Small intestine (tissue), 16 donors: ENCODE measurements at places on chromosomes 11 and 22.

DNA sequence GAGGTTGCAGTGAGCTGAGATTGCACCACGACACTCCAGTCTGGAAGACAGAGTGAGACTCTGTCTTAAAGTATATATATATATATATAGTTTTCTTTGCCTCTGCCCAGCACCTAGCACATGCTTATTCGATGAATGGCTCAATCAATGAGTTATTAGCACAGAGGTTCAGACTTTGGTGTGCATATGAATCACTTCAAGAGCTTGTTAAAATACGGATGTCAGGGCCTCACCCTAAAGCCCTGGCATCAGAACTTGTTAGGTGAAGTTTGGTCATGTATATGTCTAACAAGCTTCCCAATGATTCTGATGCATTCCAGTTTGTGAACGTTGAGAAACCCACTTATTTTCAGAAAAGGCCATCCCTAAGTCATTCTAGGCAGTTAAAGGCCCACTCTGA, 21.8 kb upstream of the TMEM86A start:
- DNase-seq = no peak

DNA sequence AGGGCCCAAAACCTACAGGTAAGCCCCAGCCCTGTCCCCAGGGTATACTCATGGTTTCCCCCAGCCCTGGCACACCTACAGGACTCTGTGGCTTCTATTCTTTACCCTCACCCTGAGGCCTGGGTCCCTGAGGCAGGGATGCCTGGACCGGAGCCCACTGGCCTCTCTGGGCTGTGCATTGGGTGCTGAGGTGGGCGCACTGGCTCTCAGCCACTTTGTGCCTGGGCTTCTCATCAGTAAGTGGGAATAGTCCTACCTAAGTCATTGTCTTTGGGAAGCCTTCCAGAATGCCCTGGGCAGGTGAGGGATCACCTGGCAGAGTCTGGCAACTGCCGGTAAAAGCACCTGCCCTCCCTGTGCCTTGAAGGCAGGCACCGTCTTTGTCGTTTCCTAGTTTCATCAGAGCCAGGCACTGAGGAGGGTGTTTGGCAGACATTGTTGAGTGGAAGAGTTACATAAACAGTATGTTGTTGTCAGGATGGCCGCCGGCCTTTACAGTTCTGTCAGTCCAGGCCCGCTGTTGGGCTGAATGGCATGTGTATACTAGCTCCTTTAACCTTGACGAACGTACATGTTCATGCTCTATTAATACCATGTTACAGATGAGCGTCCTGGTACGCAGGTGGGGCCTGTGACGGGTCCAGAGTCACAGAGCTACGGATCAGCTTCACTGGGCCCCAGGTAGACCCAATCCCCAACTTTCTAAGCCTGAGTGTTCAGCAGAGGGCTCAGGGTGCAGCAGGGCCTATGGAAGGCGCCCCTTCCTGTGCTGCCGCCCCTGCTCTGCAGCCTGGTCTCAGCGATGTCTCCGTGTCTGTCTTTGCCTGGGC, 23.0 kb downstream of the SHANK3 start:
- no peak for DNase-seq

DNA sequence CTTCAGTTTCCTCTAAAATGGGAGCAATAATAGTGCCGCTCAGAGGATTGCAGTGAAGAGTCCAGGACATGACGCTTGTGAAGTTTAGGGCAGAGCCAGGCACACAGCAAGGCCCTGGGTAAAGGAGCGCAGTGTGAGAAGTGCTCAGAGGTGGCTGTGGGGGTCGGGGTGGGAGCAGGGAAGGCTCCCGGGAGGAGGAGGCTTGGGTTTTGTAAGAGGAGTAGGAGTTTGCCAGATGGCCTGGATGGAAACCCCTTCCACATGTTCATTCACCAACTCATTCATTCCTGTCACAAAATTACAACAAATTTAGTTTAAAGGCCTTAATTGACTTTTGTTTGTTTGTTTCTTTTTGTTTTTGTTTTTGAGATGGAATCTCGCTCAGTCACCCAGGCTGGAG, 17.0 kb downstream of the CRYBB2 start:
- DNase-seq = no peak

DNA sequence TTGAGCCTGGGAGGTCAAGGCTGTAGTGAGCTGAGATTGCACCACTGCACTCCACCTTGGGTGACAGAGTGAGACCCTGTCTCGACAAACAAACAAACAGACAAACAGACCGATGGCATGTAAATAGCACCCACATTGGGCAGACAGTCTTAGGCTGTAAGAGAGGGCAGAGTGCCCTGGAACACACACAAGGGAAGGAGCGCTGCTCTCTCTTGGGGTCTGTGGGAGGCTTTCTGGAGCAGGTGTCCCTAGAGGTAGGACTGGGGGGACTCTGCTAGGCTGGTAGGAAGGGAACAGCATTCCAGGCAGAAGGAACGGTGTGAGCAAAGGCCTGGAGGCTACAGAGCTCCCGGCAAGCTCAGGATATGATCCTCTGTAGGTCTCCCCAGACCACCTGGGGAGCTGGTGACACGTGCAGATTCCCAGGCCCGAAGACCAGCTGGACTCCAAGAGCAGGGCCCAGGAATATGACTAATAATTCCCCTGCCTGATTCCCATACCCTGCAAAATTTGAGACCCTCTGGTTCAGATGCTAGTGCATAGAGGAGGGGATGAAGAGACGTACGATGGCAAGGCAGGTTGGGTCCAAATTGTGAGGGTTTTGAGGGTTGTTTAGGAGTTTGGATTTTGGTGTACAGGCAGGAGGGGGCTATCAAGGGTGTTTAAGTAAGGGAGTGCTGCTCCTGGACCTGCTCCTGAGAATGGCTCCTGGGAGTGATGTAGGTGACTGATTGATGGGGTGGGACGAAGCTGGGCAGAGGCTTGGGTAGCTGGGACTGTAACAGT, 11.6 kb downstream of the SMIM38 start:
- no peak for DNase-seq

- no peak for DNase-seq
Measured at GRCh38 chr11:114208377-114208776, 87.8 kb upstream of the NNMT start.

GRCh38 chr22:47169801-47170140, 407.3 kb downstream of the TBC1D22A start:
- DNase-seq = no peak

- DNase-seq = no peak
Measured at GRCh38 chr22:17101475-17102296, 16.9 kb downstream of the IL17RA start.

DNA sequence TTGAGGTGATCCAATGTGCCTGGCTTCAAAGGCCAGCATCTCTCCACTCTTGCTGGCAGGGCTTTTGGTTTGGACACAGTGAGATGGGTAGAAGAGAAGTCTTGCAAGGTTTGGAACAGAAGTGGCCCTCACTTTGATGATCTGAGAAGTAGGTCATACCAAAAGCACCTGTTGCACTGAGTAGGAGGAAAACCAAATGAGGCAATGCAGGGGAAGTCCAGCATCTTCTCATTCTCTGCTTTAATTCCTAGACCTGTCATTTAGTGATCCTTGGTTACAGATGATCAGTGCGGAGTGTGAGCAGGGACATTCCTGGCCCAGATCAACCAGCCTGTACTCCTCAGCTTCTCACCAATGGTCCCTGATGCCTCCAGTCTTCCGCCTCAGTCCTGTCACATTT, 990.5 kb downstream of the OPCML start:
- DNase-seq = no peak

GRCh38 chr11:126024123-126024522, 38.5 kb downstream of the CDON start:
- DNase-seq = no peak

DNA sequence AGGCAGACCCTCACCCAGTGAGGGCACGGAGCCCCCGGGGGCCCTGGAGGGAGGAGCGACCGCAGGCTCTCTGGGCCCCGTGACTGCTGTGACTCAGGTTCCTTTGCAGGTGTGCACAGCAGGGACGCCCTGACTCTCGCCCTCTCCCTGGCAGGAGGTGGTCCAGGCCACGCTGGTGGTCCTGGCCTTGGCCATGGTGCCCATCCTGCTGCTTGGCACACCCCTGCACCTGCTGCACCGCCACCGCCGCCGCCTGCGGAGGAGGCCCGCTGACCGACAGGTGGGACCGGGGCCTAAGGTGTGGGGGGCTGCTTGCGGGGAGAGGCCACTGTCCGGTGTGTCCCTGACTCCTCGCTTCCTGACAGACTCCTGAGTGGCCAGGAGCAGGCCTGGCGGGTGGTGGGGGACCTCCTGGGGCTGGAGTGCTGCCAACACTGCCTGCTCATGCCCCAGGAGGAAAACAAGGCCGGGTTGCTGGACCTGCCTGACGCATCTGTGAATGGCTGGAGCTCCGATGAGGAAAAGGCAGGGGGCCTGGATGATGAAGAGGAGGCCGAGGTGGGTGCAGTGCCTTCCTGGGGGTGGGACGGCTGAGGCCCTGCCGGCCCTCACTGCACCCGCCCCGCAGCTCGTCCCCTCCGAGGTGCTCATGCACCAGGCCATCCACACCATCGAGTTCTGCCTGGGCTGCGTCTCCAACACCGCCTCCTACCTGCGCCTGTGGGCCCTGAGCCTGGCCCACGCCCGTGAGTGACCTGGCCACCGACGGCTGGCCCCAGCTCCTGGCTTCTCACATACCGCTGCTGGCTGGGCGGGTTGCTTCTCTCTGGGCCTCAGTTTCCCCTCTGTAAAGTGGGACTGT, 10.9 kb downstream of the TCIRG1 start:
- DNase-seq = no peak

GRCh38 chr11:72233773-72234513, 9.4 kb downstream of the INPPL1 start:
- no peak for DNase-seq

GRCh38 chr11:45141171-45141570, 5.3 kb upstream of the PRDM11 start:
- DNase-seq = no peak

GRCh38 chr22:50443197-50443596, 31.6 kb downstream of the SBF1 start:
- DNase-seq = no peak

- peak; percentile 82 for DNase-seq
Measured at GRCh38 chr11:9740202-9740883, 76.5 kb downstream of the SWAP70 start.

DNA sequence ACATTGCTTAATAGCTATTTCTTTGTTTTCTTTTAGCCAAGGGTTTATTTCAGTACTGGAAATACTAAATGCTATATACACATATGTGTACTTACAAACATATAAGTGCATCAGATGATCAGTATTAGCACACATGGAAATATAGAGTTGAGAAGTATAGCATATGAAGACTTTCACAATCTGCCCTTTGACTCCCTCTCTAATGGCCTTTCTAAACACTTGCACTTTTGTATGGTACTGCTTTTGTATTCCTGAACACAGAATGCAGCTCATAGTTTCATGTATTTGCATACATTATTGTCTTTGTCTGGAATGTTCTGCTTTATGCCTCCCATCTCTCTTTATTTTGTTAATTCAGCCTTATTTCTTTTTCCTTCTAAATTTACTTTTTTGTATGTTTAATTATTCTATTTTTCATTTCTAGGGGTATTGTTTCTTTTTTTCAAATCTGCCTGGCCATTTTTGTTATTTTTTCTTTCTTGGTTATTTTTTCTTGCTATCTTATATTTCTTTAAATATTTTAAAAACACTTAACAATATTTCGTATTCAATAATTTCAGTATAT, 28.8 kb downstream of the ACER3 start:
- peak; percentile 79 for DNase-seq

DNA sequence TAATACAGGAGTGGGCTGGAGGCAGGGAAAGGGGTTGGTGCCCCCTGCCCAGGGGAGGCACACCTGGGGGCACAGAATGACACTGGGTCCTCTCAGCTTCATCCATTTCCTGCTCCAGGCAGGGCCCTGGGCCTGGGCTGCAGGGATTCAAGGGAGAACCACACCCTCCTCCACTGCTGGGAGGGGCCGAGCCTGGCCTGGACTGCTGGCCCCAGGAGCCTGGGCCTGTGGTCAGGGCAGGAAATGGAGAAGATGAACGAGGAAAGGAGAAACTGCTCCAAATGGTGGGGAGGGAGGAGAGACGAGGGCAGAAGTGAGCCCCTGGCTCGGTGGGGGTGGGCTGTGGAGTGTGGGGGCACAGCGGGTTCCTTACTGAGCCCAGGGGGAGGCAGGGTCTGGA, 38.1 kb upstream of the KCNQ1OT1 start:
- peak; percentile 75 for DNase-seq

DNA sequence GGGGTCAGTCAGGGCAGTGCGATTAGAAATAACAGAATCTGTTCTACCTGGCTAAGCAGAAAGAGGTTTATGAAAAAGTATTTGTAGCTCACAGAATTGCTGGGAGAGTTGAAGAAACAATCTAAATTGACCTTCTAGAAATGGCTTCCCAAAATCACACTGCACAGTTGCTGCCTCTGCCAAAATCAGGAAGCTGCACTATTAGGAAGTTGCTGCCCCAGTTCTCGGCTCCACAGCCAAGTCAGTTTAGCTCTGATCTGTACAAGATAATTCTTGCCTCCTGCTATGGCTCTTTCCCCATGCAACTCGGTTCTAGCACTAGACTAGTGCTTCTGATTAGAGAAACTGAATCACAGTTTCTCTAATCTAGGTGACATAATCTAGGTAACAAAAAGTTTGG, 16.0 kb upstream of the CCDC90B start:
- DNase-seq = no peak

DNA sequence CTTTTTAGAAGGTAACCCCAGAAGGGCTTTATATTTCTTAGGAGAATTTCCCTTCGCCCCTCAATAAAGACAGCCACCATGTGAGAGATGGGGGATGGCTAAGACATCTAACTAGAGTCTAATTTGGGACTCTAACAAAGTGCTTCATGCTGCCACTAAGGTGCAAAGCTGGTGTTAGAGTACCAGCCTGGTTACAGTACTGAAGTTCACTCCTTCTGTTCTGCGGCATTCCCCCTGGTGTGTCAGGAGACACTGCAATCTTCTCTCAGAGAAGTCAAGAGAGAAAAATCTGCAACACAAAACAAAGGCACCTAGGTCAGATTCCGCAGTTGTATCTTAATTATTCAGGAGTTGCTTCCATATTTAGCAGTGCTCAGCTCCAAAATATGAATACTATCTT, 603.0 kb upstream of the CADM1 start:
- no peak for DNase-seq

DNA sequence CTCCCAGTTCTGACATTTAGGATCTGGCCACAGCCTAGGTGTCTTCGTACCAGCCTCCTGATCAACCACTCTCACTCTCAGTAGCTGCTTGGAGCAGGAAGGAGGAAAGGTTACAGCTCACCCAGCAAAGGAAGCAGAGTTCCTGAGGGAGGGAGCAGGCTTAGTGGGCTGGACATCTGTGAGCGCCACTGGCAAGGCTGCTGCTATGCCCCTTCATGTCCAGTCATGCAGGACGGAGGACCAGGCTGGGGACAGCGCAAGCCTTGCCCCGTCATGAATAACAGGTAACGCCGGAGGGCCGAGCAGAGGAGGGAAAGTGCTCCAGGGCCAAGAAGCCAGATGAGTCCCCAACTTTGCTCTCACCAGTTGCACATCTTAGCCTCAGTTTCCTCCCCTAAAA, 25.8 kb downstream of the TPST2 start:
- DNase-seq = no peak

GRCh38 chr11:44893846-44894617, 56.7 kb downstream of the TP53I11 start:
- peak; percentile 44 for DNase-seq

- DNase-seq = no peak
Measured at GRCh38 chr11:72116019-72116755, 3.7 kb upstream of the ANAPC15 start.

GRCh38 chr11:115334932-115335788, 169.1 kb downstream of the CADM1 start:
- DNase-seq = peak; percentile 40

- no peak for DNase-seq
Measured at GRCh38 chr22:49642331-49642730, 185.3 kb downstream of the BRD1 start.
